ENCODE measurements at places on chromosomes 6 and 20. TPM values are rescaled to one million over a fixed set of nuclear protein-coding genes. Genes with fewer than 3 reads are reported as not detected.

GRCh38 chr20:31922181-31922580 lies 29.7 kb downstream of the PDRG1 start:
- DNase-seq = no peak
- no peaks in the 10 kb centered on the region for H3K36me3 ChIP-seq
- H3K27ac ChIP-seq = no peak overlapping the region
- no peaks in the 10 kb centered on the region for H3K27me3 ChIP-seq

DNA sequence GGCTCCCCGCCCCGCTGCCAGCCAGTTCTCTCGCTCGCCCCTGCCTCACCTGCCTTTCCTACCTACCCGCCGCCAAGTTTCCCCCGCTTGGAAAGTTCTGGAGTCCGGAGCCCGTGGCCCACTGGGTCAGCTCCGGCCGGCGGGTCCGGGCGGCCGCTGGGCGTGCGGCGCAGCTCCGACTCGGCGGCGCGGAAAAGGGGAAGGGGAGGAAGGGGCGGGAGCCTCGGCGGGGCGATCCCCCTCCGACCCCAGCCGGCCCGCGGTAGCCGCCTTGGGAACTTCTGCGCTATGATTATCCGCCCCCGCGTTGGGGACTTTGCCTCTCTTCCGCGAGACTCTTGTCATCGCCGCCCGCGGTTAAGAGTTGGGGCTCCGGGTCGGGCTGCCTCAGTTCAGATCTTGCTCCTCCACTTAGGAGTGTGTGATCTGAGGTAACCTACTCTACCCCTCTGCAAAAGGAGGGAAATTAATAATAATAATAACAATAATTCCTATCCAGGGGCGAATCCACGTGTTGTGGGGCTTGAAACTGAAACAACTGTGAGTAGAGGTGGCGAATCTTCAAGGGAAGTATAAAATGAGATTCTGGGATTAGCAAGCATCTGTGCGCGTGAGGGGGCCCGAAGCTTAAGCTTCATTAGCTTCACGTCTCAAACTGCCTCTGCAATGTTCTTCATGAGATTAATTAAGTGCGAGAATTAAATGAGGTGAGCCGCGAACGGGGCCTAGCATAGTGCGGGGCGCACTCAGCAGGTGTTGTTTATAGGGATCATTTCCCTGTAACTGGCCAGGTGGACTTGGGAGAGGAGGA lies 30.8 kb downstream of the SF3B5 start:
- H3K4me1 ChIP-seq = no peaks in the 10 kb centered on the region
- H3K27ac ChIP-seq = peak overlapping the region; percentile 93
- H3K4me3 ChIP-seq = peak overlapping the region; percentile 64

- peak overlapping the region; percentile 90 for H3K4me3 ChIP-seq
- peak overlapping the region; percentile 98 for H3K27ac ChIP-seq
- no peaks in the 10 kb centered on the region for H3K36me3 ChIP-seq
- DNase-seq = peak; percentile 80
- H3K27me3 ChIP-seq = no peaks in the 10 kb centered on the region
These were observed 782 bp downstream of the MAP3K5 start for GRCh38 chr6:136791296-136792094.

- H3K4me3 ChIP-seq = no peak overlapping the region
- no peaks in the 10 kb centered on the region for H3K4me1 ChIP-seq
- H3K36me3 ChIP-seq = no peaks in the 10 kb centered on the region
- no peaks in the 10 kb centered on the region for H3K27me3 ChIP-seq
- no peak overlapping the region for H3K27ac ChIP-seq
These were observed 13.9 kb upstream of the CCN5 start for GRCh38 chr20:44701118-44701857.

DNA sequence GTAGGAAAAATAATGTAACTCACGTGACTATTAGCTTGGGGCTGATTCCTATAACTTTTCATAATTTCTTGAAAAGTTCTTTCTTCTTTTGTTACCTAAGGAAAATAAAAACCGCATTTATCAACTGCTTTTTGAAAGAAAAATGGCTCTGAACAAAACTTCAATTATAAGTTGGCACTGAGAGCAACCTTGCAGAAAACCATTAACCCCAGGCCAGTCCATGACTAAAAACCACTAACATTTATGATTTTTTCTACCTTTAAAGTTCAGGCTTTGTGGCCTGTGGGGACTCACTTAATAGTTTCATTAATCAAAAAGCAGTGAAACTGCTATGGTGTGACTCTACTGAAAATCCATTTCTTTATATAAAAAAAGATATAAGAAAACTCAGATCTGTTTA lies 69.1 kb upstream of the SAMHD1 start:
- no peak for DNase-seq
- H3K36me3 ChIP-seq = no peaks in the 10 kb centered on the region
- H3K27me3 ChIP-seq = no peaks in the 10 kb centered on the region
- no peak overlapping the region for H3K4me3 ChIP-seq

DNA sequence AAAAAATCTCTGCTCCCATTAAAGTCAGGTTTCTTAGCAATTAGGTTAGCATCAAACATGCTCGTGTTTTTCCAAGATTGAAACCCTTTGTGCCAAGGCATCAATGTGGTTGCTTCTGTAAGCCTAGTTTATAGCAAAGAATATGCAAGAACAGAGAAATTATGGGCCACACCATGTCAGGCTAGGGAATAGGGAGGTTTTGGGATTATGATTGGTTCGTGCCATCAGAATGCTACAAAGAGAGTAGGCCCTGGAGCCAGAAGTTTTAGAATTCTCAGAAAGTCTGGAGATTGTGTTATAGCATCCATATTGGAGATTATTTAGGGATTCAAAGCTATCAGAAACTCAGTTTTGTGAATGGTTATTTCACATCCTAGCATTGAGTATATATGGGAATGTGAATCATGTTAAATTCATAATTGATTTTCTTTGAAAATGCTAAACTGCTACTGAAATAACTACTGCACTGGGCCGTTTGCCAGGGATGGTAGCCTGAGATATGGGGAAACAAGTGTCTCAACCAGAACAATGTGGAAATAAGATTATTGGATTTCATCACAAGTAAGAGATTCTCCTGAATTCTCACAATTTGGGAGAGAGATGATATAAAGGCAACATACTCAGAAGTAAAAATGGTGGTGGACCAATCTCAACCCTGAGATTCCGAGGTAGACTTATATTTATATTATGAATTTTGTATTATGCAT lies 45.3 kb downstream of the ZNF292 start:
- no peak overlapping the region for H3K27ac ChIP-seq
- H3K4me1 ChIP-seq = no peaks in the 10 kb centered on the region
- H3K27me3 ChIP-seq = no peaks in the 10 kb centered on the region
- H3K4me3 ChIP-seq = no peak overlapping the region

GRCh38 chr6:159094444-159095252 lies 49.9 kb upstream of the TAGAP start:
- no peaks in the 10 kb centered on the region for H3K4me1 ChIP-seq
- H3K27me3 ChIP-seq = no peaks in the 10 kb centered on the region
- H3K27ac ChIP-seq = no peak overlapping the region
- no peaks in the 10 kb centered on the region for H3K36me3 ChIP-seq

Gene KCNK16
- total RNA-seq = not detected

DNA sequence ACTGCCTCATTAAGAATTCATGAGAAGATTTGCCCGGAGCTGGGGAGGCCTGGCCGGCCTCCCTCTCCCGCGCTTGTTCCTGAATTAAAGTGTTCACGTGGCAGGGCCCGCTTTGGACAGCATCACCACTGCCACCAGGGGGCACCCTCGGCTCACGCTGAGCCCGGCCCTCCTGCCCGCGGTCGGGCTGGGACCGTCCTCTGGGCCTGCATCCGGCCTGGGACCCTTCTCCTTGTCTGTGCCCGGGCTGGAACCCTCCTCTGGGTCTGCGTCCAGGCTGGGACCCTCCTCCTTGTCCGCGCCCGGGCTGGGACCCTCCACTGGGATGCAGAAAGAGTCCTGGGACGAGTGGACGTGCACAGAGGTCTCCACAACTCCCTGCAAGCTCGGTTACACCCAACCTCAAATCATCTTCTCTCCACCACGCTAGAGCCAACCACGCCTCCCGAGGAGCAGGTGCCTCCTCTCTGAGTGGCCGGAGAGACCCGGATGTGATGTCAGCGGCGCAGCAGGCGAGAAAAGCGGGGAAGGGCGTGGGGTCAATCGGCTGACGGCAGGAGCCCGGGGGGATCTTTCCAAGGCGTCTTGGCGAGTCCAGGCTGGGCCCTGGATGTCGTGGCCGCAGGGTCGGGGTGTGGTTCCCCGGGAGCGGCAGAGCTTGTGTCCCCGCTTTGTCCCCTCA lies 50.9 kb upstream of the DACT2 start:
- H3K4me1 ChIP-seq = no peaks in the 10 kb centered on the region
- H3K36me3 ChIP-seq = no peaks in the 10 kb centered on the region
- H3K27ac ChIP-seq = no peak overlapping the region
- peak; percentile 86 for DNase-seq

DNA sequence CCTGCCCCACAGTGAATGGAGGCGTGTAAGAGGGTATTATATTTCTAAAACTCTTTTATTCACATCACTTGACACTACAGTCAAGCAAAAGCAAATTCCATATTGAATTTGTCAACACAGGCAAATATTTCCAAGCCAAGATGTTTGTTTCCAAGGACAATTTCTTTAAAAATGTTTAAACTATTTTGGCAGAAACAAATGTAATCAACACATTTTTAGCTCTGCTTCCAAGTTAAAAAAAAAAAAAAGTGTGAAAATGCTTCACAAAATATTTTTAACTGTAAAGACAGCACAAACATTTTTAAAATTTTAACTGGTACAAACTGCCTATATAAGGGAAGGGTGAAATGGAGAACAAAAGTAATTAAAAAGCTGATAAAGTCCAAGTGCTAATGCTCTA lies 44.9 kb upstream of the DST start:
- no peaks in the 10 kb centered on the region for H3K27me3 ChIP-seq
- no peak overlapping the region for H3K27ac ChIP-seq
- no peak for DNase-seq
- H3K4me3 ChIP-seq = no peak overlapping the region
- H3K4me1 ChIP-seq = peaks cover 3% of the 10 kb centered on the region

GRCh38 chr6:82437701-82438100 lies 74.1 kb downstream of the TPBG start:
- DNase-seq = no peak
- no peaks in the 10 kb centered on the region for H3K36me3 ChIP-seq
- no peaks in the 10 kb centered on the region for H3K27me3 ChIP-seq
- H3K27ac ChIP-seq = no peak overlapping the region

- H3K4me3 ChIP-seq = no peak overlapping the region
- peak overlapping the region; percentile 21 for H3K27ac ChIP-seq
- H3K27me3 ChIP-seq = no peaks in the 10 kb centered on the region
- H3K4me1 ChIP-seq = no peaks in the 10 kb centered on the region
- no peaks in the 10 kb centered on the region for H3K36me3 ChIP-seq
These were observed 9.3 kb downstream of the NUDT3 start for GRCh38 chr6:34383161-34383631.

DNA sequence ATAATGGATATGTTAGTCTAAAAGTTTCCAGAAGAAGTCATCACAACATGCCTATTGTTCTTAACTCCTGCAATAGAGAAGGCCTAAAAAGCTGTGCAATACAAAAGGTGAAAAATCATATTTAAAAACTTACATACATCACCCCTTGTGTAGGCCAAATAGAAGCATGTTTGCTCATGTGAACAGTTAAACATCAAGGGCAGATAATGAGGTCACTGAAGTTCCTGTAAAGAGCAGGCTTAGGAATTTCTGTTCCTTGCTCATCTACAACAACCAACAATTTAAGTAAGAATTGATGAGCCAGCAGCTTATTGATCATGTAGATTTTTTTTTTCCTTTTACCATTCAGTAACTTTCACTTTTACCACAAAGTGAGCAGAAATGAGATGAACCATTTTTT lies 7.5 kb upstream of the NUP153 start:
- H3K4me3 ChIP-seq = no peak overlapping the region
- DNase-seq = no peak
- no peak overlapping the region for H3K27ac ChIP-seq
- no peaks in the 10 kb centered on the region for H3K4me1 ChIP-seq

DNA sequence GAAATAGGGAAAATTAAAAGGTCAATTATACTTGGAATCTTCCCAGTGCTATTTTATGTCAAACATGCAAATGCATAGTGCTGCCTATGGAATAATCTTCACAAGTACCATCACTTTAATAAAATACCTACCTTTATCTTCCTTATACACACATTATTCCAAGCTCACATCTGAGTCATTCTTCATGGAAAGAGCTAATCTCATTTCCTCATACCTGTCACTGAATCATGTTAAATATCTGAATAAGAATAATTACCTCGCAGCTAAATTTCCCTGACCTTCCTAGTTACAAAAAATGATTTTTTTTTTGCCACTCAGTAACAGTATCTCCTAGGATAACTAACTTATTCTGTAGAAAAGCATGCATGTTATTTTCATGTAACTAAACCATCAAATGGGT lies 661.4 kb upstream of the HS3ST5 start:
- no peak overlapping the region for H3K4me3 ChIP-seq
- no peak for DNase-seq
- no peak overlapping the region for H3K27ac ChIP-seq
- H3K27me3 ChIP-seq = no peaks in the 10 kb centered on the region

Gene RTEL1
- total RNA-seq = 25.7 TPM

GRCh38 chr20:63937596-63937995 lies 18.6 kb downstream of the UCKL1 start:
- no peak overlapping the region for H3K4me3 ChIP-seq
- peaks cover 3% of the 10 kb centered on the region for H3K36me3 ChIP-seq
- H3K27me3 ChIP-seq = no peaks in the 10 kb centered on the region
- no peak overlapping the region for H3K27ac ChIP-seq

GRCh38 chr20:49353348-49353747 lies 75.5 kb upstream of the ZNFX1 start:
- no peak overlapping the region for H3K27ac ChIP-seq
- H3K4me3 ChIP-seq = no peak overlapping the region
- H3K4me1 ChIP-seq = no peaks in the 10 kb centered on the region
- H3K36me3 ChIP-seq = no peaks in the 10 kb centered on the region
- H3K27me3 ChIP-seq = no peaks in the 10 kb centered on the region
- no peak for DNase-seq

DNA sequence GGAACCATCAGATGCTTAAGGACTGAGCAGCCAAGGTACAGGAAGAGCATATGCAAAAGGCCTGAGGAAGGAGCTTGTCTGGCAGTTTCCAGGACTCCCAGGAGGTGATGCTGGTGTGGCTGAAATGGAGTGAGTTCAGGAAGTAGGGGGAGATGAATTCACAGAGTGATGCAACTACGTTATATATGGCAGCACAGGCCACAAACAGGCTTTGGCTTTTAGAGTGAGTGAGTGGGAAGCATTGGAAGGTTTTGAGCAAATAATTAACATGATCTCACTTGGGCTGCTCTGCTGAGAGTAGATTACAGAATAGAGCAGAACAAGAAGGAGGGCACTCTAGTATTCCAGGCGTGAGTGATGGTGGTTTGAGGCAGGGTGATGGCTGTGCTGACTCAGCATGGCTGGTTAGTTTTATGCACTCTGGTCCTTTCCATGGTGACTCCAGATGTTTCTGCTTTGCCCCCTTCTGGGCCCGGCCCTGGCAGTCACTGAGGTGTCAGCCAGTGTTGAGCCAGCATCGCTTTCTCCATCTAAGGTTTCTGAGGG lies 6.5 kb downstream of the BTN2A2 start:
- DNase-seq = no peak
- no peaks in the 10 kb centered on the region for H3K36me3 ChIP-seq
- H3K27me3 ChIP-seq = no peaks in the 10 kb centered on the region
- H3K4me1 ChIP-seq = no peaks in the 10 kb centered on the region

- no peak for DNase-seq
- no peak overlapping the region for H3K27ac ChIP-seq
- H3K4me1 ChIP-seq = no peaks in the 10 kb centered on the region
These were observed 205.7 kb downstream of the DOK5 start for GRCh38 chr20:54680872-54681619.

Measured in colonic mucosa (tissue), 4 donors.